ENCODE measurements at places on chromosomes 4 and X.

- peak; percentile 4 for DNase-seq
Observed at GRCh38 chr4:181150191-181150590, 1093.0 kb upstream of the TENM3 start.

- DNase-seq: no peak
Observed at GRCh38 chr4:182231080-182231479, 12.1 kb upstream of the TENM3 start.

GRCh38 chrX:20433388-20433775 is 166.7 kb upstream of the RPS6KA3 start:
- DNase-seq: no peak

DNA sequence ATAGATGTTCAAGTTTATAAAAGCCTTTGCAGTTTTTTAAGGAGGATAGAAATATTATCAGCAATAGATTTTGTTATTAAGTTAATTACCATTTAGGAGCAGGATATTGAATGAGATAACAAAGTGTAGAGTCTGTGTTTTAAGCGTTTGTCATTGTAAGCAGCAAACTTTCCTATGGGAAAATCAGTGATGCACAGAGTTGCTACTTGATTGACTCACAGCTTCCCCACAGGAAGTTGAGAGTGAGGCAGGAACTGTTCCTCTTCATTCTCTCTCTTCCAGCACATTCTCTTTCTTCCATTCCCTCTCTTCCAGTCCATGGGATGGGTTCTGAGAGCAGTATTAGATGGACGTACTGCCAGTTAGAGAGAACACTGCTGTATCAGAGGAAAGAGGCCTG is 867.7 kb upstream of the AGA start:
- no peak for DNase-seq

GRCh38 chr4:83247415-83248357 is 36.9 kb downstream of the COQ2 start:
- DNase-seq: no peak

DNA sequence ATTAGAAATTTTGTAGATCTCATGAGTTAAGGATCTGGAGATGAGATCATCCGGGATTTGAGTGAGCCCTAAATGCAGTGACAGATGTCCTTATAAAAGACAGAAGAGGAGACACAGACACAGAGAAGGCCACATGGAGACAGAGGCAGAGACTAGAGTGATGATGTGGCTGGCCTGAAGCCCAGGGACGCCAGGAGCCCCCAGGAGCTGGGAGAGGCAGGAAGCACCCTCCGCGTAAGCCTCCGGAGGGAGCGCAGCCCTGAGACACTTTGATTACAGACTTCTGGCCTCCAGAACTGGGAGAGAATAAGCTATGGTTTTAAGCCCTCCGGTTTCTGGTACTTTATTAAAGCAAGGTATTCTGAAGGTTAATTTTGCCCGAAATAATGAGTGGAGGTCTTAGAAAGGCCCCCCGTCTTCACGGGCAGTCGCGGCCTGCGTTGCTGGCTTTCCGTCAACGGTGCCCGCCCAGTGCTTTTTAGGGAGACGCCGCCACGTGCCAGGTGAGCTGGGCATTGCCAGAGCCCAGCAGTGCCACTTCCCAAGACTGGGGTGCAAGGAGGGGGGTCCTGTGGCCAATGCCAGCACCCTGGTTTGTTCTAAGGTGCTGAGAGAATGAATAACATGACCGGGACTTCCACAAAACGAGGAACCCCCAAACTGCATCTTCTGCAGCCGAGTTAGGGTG is 8.1 kb downstream of the DHRSX start:
- no peak for DNase-seq

DNA sequence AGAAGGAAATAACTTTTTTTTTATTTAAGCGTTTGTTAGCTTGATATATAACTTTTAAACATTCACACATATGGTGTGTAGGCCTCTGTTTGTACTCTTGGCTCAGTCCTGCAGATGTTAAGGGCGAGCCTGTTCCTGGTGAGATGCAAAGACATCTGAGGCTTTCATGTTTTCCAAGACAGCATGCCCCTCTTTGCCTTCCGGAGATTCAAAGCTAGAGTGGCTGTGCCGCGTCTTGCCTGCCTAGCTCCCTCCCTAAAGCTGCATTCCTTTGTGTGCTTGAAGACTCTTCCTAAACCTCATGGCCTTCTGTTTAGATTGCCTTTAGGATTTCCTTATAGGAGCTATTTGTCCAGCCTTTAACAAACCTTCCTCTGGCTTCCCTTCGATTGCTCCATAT is 67.1 kb downstream of the MID1IP1 start:
- no peak for DNase-seq

- no peak for DNase-seq
Observed at GRCh38 chr4:37968747-37969146, 8.5 kb downstream of the PTTG2 start.

- no peak for DNase-seq
Observed at GRCh38 chr4:104593019-104593418, 98.3 kb upstream of the CXXC4 start.

GRCh38 chr4:172169871-172170270 is 356.7 kb downstream of the GALNTL6 start:
- DNase-seq: no peak

DNA sequence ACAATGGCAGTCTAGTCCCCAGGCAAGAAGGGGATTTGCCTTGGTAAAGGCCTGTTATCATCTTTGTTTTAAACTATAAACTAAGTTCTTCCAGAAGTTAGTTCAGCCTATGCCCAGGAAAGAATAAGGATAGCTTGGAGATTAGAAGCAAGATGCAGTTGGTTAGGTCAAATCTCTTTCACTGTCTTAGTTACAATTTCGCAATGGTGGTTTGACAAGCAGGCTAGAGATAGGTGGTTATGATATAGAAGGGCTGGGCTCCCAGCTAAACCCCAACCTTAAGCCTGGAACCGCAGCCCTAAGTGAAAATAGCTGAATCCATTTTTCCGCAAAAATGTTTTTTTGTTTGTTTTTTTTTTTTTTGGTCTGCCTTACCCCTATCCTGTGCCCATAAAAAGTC is 41.8 kb upstream of the NEIL3 start:
- DNase-seq: no peak

GRCh38 chr4:9835430-9835829 is 54.0 kb downstream of the DRD5 start:
- no peak for DNase-seq

GRCh38 chr4:151407466-151408379 is 1.3 kb upstream of the FHIP1A start:
- DNase-seq: peak; percentile 33

DNA sequence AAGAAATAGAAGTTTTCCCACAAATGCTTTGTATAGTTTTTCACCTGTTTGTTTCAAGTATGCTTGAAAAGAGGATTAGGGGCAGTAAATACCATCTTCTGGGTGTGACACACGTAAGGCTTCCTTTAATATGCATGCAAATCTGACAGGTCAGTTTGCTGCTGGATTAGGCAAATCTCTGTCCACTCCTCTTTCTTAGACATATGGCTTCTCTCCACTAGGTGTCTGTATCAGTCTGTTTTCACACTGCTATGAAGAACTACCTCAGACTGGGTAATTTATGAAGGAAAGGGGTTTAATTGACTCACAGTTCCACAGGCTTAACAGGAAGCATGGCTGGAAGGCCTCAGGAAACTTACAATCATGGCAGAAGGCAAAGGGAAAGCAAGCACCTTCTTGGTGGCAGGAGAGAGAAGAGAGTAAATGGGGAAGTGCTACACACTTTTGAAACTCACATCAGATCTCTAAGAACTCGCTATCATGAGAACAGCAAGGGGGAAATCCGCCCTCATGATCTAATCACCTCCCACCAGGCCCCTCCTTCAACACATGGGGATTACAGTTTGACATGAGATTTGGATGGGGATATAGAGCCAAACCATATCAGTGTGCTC is 66.9 kb downstream of the TAB3 start:
- no peak for DNase-seq

DNA sequence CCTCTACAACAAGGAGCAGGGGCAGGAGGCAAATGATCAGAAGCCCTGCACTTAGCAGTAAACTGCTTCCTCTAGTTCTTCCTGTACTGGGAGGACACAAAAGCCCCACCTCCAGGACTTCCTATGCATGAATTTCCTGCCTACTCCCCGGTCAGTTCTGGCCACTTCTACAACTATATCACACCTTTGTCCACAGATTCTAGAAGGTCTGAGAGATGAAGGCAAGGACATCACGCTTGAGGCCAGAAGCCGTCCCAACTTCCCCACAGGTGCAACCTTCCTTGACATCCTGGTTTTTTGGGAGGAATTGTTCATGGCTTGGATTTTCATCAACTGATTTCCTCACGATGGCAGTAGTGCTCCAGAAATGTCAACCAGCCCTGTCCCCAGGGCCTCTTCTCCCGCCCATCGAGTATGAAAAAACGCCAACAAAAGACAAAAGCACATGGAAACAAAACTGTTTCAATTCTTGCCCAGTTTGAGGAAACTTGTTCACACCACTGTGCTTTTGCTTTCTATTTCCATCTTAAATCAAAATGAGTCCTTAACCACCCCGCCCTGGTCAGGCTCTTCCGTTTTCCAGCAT is 206.5 kb upstream of the STK26 start:
- DNase-seq: no peak

DNA sequence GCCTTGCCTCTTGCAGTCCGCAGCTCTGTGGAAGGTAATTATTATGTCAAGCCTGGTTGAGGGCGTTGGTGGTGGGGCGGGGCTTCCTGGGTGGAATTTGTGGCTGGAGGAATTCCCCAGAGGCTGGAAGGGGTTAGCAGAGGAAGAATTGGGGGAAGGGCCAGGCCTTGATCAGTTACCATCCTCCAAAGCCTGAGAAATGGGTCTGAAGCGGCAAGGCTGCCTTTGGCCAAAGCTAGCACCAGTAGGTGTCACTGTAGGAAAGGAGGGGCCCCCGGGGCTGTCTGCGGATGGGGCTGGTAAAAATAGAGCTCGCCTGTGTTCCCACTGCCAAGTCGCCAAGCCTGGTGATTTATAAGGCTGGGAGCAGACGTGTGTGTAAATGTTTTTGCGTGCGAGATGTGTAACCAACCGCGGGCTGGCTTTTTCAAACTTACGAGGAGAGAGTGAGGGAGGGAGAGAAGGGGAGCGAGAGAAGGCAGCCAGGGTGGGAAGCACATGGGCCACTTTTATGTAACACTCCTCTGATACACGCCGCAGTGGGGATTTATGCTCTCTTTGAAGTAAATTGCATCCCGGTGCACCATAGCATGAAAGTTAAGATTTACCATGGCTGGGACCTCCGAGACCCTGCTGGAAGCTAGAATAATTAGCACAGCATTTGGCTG is 367.0 kb downstream of the BCOR start:
- DNase-seq: peak; percentile 49

- peak; percentile 87 for DNase-seq
Observed at GRCh38 chr4:69322055-69322454, 41.8 kb downstream of the UGT2B28 start.

DNA sequence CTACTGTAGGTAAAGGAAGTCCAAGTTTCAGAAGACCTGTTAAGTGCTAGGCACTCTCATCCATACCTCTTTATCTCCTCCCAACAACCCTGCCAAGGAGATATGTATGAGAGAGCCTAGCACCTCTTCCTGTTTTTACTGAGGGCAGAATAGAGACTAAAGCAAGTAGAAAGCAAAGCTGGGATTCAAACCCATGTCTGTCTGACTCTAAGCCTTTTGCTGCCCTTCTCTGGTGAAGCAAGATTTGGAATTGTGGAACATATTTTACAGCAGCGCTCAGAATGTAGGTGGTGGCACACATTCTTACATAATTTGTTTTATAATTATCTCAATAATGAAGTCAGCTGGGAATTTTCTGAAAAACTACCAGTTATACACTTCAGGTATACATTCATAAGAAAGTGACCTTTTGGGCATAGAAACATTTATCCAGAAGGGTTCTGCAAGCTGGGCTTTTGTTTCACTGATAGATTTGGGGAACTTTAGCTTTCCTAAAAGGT is 41.7 kb downstream of the SEPTIN11 start:
- DNase-seq: no peak

GRCh38 chr4:7276515-7276914 is 84.2 kb downstream of the SORCS2 start:
- DNase-seq: no peak

DNA sequence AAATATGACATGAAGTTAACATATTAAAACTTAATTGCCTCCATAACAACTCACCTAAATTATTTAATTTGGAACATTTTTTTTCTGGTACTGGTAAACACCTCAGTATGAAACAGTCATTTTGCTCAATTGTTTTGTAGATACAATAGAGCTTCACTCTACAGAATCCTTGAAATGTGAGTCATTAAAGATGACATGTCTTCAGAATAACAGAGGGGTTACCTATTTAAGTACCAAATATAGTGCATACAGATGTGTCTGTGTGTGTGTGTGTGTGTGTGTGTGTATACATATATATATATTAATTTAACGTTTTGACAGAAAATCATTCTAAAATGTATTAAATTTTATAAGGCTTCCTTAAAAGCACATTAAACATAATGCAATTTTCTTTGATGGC is 297.6 kb downstream of the INPP4B start:
- no peak for DNase-seq

GRCh38 chr4:24768604-24769003 is 26.8 kb upstream of the SOD3 start:
- DNase-seq: no peak

- no peak for DNase-seq
Observed at GRCh38 chrX:92231391-92231790, 452.2 kb downstream of the PCDH11X start.

DNA sequence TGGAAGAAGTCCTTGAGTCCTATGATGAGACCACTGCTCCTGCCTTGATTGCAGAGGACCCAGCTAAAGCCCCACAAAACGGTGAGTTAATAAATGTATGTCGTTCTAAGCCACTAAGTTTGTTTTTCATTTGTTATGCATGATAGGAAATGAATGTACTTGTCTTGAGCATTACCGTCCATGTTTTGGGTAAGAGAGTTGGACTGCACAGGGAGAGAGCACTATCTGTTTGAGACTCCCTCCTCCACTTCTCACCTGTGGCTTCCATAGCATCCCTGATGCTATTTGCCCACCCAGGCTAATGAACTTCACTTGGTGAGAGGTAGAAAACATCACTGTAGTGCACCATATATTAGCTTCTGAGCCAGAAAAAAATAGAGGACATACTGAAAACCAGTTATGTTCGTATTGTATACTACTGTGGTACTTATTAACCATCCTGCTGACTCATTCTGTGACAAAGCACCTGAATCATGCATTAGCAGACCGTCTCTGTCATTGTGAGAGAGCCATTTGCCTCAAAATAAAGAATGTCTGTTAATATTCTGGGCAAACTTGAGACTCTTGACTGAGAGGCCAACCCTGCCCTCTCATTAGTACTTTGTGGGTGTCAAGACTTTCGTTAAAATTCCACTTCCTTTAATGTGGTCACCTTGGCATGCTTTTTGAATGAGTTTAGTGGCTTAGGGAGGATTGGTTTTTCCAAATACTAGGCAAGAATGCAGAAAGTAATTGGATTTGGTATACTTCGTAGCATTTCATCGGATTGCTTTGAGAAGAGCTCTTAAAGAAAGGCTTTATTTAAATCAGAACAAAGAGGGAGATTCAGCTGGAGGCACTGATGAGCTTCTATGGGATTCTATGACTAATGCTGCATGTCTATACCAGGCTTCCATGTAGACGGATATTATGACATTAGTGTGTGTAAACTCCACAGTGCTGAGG is 99.3 kb upstream of the GRPR start:
- DNase-seq: no peak

All from NCI-H510A treated with DMSO at 0.1 percent for 48 hours (cell line).